AML-193 (cell line): ENCODE measurements at places on chromosomes 16 and 17.

GRCh38 chr16:54510685-54511221 lies 224.2 kb upstream of the IRX3 start:
- no peak for DNase-seq

GRCh38 chr17:16001226-16001897 lies 1.7 kb downstream of the TTC19 start:
- DNase-seq = no peak

DNA sequence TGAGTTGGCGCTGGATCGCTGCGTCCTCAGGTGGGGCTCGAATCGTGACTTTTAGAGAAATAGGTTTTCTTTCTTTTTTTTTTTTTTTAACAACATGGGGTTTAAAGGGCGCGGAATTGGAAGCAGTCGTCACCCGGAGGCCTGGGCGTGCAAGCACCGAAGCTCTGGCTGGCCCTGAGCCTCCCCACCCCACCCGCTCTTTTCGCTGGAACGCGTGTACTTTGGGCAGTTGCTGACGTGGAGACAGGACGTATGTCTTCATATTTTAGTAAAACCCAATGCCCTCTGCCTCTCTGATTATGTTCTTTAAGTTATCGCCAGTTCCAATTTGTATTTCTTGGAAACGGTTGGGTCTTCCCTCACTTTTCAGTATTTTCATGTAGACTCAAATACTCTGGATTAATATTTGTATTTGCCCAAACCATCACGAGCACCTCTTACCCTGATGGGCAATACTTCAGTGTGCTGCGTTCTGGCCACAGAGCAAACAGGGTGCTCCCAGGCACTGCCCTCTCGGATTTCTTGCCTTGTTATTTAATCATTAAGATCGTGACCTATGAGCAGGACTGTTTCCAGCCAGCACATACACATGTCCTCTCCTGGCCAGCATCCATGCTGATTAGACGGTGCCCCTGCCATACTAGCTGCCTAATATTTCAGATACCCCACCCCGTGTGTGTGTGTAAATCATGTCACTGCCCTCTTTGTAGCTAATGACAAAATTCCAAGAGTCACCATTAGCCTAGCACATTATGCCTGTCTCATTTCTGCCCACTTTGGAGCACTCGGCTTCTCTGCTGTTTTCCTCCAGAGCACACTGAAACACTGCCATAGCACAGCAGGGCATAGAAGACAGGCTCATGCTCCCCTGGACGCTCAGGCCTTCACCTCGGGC lies 805 bp upstream of the C16orf95 start:
- peak; percentile 48 for DNase-seq

DNA sequence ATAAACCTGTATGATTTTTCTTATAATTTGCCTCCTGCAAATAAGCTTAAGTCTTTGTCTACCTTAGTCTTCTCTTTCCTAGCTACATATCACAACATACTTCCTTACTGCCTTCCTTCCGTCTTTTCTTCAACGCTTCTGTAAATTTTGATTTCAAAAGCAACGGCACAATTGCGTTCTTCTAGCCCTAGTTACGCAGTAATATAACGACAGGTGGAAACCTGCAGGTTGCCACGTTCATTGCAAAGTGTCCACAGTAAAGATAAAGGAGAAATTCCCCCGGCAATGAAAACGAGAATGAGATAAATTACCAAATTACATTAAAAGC lies 546 bp upstream of the PSMD7 start:
- DNase-seq = peak; percentile 78

DNA sequence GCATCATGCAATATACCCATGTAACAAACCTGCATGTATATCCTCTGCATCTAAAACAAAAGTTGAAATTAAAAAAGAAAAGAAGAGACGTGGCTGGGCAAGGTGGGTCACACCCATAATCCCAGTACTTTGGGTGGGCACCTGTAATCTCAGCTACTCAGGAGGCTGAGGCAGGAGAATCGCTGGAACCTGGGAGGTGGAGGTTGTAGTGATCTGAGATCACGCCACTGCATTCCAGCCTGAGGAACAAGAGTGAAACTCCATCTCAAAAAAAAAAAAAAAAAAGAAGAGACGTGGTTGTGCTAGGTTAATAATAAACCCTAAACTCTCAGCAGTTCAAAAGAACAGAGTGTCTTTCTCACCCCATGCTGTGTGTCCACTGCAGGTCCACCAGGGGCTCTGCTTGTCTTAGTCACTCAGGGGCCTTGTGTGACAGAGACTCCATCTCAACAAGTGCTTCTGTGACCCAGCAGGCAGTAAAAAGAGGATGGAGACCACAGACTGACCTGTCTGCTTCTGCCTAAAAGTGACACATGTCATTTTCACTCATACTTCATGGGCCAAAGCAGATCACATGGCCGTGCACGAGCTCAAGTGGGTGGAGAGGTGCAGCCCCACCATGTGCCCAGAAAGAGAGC lies 22.3 kb upstream of the N4BP1 start:
- DNase-seq = no peak

- DNase-seq = no peak
Measured at GRCh38 chr16:49488336-49488735, 114.7 kb downstream of the C16orf78 start.

DNA sequence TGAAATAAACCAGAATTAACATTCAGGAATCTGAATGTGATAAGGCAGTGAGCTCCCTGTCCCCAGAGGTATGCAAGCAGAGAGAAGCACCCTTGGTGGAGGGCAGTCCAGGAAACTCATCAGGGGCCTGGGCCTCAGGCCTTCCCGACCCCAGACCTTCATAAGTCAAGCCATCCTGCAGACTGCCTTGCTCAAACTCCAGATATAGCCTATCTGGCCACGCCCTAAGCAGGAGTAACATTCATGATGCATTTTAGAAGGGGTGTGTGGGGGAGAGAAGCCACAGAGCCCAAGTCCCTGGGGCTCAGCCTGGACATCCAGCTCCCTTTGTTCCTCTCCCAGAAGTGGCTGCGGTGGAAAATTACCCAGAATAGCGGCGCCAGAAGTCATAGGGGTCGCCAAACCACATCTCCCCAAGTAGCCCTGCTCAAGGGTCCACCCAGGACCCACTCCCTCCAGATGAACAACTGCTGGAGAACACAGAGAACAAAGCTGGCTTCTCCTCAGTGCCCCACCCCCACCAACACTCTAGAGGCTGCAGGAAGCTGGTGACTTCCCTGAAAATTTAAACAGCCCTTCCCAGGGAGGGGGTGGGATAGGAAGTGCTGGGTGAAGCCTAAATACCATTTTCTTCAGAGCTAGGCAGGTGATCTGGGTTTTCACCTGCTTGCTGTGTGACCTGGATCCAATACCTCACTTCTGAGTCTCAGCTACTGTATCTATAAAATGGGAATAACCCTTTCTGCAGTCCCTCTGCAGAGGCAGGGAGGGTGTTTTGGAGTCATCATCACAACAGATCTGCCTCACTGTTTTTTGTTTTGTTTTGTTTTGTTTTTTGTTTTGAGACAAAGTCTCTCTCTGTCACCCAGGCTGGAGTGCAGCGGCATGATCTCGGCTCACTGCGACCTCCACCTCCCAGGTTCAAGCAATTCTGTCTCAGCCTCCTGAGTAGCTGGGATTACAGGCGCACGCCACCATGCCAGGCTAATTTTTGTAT lies 1.5 kb upstream of the SREBF1 start:
- no peak for DNase-seq

- no peak for DNase-seq
Measured at GRCh38 chr17:10305398-10305797, 67.4 kb downstream of the MYH13 start.

- no peak for DNase-seq
Measured at GRCh38 chr17:15498107-15498506, 30.7 kb upstream of the CDRT4 start.

- no peak for DNase-seq
Measured at GRCh38 chr17:41308918-41309359, at the start of gene KRTAP16-1. TSS of gene KRTAP16-1 (minus strand) at chr17:41309309. CDS start at chr17:41309253, 56 bp downstream.

DNA sequence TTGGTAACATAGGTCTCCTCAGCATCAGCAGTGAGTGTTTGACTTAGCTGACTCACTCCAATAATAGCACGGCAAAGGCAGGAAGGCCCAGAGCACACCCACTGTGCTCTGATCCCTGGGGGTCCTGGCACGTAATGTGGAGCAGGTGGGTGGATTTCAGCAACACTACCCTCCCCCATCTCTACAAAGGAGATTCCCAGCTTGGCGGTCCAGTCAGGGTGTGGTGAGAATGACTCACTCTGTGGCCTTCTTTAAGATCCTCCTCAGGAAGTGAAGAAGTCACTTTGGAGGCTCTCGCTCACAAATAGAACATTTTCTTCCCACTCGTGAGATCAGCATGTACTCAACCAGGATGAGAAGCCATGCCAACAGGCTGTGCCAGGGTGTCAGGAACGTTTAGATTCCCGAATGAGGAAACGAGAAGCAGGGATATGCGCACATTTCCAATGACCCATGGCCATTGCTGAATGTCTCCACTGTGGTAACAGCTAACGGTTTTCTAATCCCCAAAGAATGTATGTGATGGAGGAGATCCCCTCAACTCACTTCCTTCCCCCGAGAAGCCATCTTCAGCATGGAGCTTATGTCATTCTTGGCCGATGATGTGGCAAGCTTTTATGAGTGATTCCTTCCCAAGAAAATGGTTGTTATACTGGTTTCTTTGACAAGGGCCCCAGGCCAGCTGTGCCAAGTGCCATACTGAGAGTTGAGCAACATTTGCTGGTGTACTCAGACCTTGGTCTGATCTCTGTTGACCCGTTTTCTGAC lies 365.2 kb downstream of the C16orf95 start:
- no peak for DNase-seq

DNA sequence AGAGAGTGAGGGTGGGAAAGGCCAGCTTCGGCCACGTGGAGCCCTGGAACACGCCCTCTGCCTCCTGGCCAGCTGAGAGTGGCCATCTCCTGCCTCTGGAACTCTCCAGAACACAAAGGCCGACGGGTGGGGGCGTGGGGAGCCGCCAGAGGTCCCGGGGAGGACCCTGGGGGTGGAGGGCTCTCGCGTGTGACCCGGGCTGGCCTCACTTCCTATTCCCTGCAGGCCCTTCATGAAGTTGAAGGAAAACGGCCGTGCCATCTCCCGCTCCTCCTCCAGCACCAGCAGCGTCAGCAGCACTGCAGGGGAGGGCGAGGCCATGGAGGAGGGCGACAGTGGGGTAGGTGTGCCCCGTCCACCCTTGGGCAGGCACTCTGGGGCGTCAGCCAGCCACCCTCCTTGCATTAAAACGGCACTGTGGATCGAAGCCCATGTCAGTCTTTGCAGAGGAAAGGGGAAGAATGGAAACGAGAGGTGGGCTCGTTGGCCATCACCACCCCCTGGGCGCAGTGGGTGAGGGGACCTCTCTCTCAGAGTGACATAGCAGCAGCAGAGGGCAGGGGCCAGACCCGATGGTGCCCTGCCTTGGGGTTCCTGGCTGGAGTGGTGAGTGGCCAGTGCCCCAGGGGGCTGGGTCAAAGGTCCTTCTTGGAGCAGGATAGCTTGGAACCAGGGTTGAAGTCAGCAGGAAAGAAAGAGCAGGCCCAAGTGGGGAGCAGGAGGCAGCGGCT lies 37.1 kb downstream of the OR1D5 start:
- DNase-seq = no peak

GRCh38 chr17:8934346-8934745 lies 31.2 kb downstream of the PIK3R5 start:
- no peak for DNase-seq

GRCh38 chr17:1055751-1056645 lies 59.1 kb downstream of the TIMM22 start:
- DNase-seq = no peak

DNA sequence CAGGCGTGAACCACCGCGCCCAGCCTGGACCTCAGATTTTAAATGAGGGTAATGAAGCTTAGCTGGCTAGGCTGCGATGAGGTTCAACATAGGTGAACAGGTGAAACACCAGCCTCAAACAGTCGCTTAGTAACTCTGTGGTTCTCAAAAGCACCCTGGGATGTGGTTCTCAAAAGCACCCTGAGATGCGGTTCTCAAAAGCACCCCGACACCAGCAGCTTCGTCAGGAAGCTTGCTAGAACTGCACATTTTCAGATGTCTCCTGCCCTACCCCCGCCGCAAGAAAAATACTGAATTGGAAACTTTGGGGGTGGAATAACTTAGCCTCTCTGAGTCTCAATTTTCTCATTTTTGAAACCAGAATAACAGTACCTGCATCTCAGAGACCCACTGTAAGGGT lies 86.7 kb upstream of the XYLT1 start:
- no peak for DNase-seq

- no peak for DNase-seq
Measured at GRCh38 chr17:20784100-20784665, 204.7 kb downstream of the CDRT15L2 start.

DNA sequence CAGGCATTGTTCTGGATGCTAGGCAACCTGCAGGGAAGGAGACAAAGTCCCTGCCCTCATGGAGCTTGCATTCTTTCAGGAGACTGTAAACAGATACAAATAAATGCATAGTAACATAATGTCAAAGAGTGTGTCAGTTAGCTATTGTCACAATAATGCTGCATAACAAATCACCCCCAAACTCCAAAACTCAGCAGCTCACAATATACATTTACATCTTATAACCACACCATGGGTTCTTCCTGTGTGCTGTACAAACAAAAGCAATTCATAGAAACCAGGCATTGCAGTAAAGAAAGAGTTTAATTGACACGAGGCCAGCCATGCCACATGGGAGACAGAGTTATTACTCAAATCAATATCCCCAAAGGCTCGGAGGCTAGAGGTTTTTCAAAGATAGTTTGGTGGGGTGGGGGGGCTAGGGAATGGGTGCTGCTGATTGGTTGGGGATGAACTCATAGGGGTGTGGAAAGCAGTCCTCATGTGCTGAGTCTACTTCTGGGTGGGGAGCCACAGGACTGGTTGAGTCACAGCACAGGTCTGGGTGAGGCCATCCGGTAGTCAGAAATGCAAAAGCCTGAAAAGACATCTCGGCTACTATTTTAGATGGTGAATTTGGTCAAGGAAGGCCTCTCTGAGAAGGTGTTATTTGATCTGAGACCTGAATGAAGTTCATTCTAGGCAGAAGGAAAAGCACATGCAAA lies 79.0 kb downstream of the GPRC5B start:
- DNase-seq = no peak

GRCh38 chr16:1428511-1428910 lies 2.4 kb upstream of the PERCC1 start:
- DNase-seq = no peak

DNA sequence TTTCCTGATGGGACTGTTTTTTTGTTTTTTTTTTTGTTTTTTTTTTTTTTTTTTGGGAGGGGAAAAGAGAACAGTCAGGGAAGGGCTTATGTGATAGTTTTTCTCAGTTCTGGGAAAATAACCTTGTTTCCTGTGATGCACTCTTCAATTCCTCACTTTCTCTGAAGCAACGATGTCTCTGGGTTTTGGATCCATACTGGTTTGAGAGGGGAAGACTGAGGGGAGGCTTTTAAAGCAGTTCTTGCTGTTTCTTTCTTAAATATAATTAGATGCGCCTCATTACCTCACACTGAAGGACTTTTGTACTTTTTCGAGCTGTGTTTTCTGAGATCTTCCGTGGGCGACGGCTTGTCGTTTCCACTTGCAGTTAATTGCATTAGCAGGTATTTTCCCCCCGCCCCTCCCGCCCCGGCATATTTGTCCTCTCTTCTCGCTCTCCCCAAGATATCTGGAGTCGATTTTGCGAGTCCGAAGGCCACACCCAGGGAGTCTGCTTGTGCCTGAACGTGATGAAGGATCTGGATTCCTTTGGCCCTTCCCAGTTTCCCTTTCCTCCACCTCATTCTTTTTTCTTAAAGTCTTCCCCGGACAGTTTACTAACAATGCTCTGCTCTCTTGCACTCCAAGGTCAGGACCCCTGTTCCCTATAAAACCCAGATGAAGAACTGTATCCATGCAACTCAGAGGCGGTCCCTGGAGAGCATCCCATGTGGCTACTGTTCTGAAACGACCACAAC lies 125.2 kb upstream of the ZFHX3 start:
- no peak for DNase-seq
